ENCODE measurements at places on chromosomes 3 and 15.

GRCh38 chr15:74873756-74874424, 725 bp upstream of the SCAMP2 start:
- DNase-seq = peak; percentile 20

GRCh38 chr3:20924646-20925385, 738.8 kb upstream of the SGO1 start:
- DNase-seq = no peak

DNA sequence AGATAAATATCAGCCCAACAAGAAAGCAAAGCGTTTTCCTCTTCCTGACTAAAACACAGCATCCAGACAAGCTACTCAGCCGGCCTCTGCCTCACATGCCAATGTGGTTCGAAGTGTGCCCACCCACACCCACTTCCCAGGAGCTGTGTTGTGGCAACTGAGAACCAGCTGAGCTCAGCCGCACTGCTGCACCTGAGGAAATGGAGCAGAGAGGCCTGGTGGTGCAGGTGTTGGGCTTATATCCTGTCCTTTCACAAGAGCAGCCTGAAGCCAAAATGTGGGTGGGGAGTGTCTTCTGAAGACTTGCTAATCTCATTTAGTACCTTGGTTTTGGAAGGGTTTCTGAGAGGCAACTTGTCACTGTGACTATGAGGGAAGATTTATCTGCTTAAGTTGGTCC, 23.0 kb upstream of the RETNLB start:
- no peak for DNase-seq

DNA sequence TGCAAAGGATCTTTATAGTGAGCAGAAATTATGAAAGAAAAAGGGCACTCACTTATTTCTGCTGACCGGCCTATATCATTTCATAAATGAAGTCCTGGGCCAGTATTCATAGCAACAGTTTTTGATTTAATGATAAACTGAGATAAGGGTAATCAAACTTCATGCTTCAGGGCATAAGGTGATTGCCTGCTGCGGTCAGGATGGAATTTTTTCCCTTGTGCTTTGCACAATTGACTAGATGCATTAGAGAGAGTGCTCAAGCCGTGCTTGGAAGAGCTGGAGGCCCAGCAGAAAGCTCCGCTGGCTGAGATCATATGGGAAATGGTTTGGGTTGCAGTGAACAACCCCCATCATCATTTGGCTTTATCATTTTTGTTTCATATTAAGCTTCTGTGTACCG, 10.4 kb downstream of the SEMA6D start:
- DNase-seq = no peak

- peak; percentile 6 for DNase-seq
Observed at GRCh38 chr15:67189326-67190051, 65.0 kb downstream of the AAGAB start.

- DNase-seq = no peak
Observed at GRCh38 chr15:47663101-47663500, 54.2 kb upstream of the SEMA6D start.

Measured in Daoy (cell line).